ENCODE measurements at places on chromosomes 16 and 17.

- DNase-seq, result no peak
Observed at GRCh38 chr17:49353607-49354006, 8.4 kb downstream of the ZNF652 start.

GRCh38 chr16:70407811-70408274, 31.1 kb downstream of the ST3GAL2 start:
- no peak for DNase-seq

DNA sequence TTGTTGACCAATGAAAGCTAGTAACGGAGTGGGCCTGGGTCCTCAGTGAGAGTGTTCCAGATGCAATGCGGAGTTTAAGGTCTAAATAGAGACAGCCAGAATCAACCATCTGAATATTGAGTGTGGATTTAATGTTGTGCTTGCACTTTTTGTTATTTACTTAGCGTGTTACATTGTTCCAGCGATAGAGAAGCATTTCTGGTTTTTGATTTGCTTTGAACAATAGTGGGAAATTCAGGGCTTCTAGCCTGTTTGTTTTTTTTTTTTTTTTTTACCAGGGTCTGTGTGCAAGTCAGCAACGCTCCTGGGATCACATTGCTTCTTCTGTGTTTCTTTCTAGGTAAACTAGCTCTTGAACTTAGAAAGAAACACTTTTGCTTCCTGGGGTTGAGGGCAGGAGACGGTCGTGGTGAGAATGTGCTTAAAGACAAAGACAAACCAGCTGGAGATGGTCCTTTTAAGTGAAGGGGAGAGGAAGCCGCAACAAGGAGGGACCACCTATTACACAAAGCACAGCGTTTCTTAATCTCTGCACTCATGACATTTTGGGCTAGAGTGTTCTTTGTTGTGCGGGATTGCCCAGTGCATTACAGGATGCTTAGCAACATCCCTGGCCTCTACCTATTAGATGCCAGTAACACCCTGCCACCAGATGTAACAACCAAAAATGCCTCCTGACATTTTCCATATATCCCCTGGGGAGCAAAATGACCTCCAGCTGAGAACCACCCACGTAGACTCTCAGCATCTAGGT, 119.2 kb downstream of the MAP2K6 start:
- DNase-seq, result no peak

DNA sequence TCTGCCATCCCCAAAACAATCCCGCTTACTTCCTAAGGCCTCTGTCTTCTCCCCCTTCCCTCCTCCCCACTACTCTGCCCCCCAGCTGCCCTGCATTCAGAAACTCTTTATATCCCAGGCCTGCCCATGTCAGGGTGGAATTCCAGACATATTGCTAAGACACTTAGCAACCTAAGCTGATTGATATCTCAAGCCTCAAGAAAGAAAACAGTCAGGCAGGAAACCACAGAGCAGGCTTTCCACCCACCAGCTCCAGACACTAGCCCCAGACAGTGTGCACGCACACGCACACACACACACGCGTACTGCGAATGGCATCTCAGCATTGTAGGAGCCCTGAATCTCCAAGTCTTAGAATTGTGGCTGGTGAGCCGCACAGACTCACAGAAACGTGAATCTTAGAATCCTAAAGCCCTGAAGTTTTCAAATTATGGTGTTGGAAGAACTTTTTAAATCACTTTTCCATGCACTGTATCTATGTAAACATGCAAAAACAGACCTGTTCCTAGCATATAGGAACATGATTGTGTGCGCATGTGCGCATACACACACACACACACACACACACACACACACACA, 8.8 kb upstream of the LPCAT2 start:
- no peak for DNase-seq

- DNase-seq, result no peak
Observed at GRCh38 chr16:86794216-86794864, 216.0 kb downstream of the FOXL1 start.

DNA sequence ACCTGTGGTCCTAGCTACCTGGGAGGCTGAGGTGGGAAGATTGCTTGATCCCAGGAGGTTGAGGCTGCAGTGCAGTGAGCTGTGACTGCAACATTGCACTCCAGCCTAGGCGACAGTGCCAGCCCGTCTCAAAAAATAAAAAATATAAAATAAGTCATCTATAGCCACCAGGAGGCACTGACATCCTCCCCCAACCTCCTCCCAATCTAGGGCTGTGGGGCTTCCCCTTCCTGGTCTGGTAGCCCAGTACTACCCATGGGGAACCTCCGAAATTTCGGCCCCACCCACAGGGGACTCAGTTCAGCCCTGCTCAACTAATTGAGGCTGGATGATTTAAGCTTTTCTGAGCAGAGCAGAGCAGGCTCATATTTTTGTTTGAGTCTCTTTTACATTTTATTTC, 3.2 kb downstream of the ZSCAN10 start:
- no peak for DNase-seq

- no peak for DNase-seq
Observed at GRCh38 chr16:60818465-60818864, 1217.8 kb downstream of the CDH8 start.

GRCh38 chr16:11985250-11985649, 8.7 kb downstream of the SNX29 start:
- no peak for DNase-seq

GRCh38 chr17:73297934-73298861, 13.6 kb downstream of the CDC42EP4 start:
- no peak for DNase-seq

DNA sequence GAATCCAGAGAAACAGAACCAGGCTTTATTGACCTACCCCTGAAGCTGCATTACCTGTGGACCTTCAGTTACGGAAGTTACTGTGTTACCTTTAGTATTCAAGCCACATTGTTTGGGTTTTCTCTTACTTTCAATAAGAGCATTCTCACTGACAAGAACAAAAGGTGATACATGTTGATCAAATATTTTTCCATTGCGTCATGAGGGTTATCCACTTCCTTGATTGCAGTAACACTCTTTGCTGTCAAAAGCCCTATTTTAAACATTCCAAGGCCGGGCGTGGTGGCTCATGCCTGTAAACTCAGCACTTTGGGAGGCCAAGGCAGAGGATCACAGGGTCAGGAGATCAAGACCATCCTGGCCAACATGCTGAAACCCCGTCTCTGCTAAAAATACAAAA, 28.6 kb upstream of the PAFAH1B1 start:
- no peak for DNase-seq

GRCh38 chr17:9402590-9403199, 172.9 kb downstream of the STX8 start:
- DNase-seq, result no peak

- no peak for DNase-seq
Observed at GRCh38 chr16:14373406-14373805, 256.7 kb downstream of the PARN start.

DNA sequence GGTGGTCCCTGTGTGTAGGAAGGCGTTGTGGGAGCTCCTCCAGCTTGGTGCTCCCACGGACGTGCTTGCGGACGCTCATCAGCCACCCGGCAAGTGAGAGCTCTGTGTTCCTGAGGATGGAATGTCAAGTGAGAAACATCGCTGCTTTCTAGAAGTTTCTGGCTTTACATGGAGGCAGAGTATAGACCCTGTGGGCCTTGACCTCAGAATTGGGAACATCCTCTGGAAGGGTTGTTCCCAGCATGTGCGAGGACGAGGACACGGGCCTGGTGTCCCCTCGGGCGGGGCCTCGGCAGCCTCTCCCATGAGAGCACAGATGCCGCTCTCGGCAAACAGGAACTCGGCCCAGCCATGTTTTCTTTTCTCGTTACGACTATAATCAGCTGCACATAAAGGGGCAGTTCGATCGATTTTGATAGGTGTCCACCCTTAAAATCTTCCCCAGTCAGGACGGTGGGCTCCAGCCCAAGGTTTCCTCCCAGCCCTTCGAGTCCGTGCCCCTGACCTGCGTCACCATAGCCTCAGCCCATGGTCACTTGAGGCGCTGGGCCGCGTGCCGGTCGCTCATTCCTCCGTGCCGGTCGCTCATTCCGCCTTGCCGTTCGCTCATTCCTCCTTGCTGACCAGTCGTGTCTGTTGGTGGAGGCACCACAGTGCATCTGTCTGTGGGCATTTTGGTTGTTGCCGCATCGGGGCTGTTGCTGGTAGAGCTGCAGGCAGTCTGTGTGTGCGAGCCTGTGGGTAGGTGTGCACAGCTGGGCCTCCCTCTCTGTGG, 91.3 kb upstream of the ZNF750 start:
- DNase-seq, result no peak

GRCh38 chr16:84391151-84392030, 23.1 kb downstream of the ATP2C2 start:
- DNase-seq, result no peak

DNA sequence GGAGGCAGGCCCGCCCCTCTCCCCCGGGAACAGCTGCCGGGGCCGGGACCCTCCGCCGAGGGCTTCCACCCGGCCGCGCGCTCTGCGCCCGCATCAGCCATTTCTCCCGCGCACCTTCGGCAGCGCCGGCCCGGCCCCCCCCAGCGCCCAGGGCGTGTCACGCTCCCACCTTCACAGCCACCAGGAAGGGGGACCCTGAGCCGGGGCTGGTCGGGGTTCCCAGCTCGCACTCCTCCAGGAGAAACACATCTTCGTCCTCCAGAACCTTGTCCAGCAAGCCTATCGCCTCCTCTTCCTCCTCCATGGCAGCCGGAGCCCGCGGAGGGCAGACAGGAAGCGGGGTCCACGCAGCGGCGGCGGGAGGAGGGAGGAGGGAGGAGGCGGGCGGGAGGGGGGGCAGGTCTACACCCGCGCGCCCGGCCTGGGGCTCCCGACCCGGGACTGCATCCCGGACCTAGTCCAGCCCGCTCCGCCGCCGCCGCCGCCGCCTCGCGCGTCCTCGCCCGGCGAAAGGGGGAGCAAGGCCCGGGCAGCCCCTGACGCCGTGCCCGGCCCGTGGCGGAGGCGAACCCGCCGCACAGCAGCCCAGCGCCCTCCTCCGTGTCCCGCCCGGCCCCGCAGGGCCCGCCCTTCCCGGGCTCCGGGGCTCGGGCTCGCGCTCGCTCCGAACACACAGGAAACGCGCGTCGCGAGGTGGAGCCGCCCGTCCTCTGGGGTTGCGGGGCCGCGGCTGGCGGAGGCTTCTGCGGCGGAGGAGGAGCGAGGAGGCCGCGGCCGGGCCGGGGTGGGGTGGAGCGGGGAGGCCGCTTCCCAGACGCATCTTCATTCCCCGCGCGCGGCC, 70.8 kb downstream of the ABR start:
- no peak for DNase-seq

- DNase-seq, result no peak
Observed at GRCh38 chr16:74700438-74701225, at the start of gene MLKL. Gene MLKL, minus strand, starts transcription at chr16:74700862. Its CDS starts 5,105 bp downstream, at chr16:74695757.

DNA sequence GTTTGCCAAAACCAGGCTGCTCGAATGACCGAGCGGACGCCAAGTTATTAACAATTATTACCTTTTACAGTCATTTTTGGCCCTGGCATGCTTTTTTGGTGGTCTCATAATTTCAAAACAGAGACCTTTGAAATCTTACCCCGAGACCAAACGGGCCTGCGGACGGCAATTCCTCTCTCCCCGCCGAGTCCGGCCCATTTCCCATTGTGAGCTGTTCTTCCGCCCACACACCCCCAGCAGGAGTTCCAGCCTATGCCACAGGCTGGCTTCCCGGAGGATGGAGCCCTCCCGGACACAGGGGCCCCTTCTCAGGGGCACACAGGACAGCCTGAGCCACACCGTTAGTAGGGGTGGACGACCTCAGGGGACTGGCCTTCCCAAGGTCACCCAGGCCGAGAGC, 130.7 kb downstream of the C16orf95 start:
- no peak for DNase-seq

- no peak for DNase-seq
Observed at GRCh38 chr17:4599505-4600281, 15.4 kb downstream of the SMTNL2 start.

DNA sequence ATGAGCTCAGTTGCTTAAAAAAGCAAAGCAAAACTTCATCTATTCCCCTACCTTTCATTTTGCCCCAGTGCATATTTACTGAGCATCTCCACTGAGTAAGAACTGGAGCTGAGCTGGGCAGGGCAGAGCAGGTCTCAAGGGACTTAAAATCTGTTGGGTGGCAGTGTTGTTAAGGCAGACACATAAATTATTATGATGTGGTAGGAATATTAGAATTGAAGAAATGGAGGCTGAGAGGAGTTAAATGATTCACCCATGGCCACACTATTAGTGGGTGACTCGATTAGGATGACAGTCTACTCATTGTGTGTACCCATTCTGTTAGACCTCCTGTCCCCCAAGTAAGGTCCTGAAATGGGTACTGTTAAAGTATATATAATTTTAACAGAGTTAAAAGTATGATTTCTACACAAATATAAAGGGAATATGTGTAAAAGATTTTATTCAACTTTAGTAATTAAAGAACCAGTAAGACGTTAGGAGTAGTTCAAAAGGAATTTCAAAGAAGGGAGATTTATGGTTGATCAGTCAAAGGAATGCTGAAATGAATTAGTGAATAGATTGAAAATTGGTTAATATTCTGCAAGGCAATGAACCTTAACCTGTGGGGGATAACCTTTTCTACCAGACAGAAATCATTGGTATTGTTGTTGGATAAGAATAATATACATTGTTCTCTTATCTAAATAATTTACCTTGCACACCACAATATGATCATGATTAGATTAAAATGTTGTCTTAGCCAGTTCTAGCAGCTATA, 17.5 kb downstream of the ITGB3 start:
- no peak for DNase-seq

GRCh38 chr17:51258756-51259563, 889 bp downstream of the MBTD1 start:
- no peak for DNase-seq

DNA sequence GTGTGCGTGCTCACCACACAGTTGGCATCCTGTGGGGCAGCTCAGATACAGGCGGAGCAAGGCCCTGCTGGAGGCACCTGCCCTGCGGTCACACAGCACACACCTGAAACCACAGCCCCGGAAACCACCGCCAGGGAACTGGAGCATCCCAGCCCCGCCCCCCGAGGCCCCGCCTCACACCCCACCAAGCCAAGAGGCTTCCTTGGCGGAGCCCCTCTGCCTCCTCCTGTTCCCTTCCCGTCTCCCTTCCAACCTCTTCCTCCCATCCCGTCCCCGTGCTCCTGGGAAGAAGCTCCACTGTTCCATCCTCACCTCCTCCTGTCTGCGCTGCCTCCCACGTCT, 205.5 kb downstream of the NTN1 start:
- no peak for DNase-seq

DNA sequence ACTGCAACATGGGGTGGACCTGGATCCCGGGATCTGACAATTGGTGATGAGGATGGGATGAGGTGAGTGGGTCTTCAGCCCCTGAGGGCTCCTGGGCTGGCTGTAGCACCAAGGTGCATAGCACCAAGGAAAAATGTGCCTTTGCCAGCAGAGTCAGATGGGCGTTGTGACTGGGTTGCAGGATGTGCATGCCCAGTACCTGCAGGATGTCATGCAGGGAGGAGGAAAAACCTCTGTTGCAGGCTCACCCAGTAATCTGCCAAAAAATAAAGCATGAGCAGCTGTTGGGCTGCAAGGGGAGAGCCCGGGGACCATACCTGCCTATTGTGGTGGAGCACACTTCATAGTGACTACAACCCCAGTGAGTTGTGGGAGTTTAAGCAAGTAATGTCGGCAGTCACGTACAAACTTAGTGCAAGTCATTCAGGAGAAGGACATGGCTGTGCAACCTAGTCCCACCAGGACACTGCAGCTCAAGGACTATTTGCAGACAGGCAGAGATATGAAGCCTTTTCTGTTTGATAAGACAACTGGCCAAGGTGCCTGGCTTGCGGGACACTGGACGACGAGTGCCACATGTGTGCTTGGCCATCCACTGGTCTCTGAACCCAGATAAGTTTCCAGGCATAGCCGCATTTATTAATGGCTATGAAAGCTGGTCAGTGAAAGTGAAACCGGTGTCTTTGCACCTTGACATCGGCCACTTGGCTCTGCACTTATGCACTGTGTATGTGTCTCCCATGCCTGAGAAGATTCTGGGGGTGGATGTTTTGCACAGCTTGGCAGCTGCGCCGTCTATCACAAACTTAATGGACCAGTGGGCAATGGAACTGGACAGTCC, 499.8 kb downstream of the KCNJ2 start:
- DNase-seq, result no peak

- no peak for DNase-seq
Observed at GRCh38 chr16:73064212-73064993, 16.5 kb upstream of the ZFHX3 start.

Measured in NCI-H1417 treated with DMSO at 0.1 percent for 48 hours (cell line).